ENCODE measurements at places on chromosomes 16 and 17.

DNA sequence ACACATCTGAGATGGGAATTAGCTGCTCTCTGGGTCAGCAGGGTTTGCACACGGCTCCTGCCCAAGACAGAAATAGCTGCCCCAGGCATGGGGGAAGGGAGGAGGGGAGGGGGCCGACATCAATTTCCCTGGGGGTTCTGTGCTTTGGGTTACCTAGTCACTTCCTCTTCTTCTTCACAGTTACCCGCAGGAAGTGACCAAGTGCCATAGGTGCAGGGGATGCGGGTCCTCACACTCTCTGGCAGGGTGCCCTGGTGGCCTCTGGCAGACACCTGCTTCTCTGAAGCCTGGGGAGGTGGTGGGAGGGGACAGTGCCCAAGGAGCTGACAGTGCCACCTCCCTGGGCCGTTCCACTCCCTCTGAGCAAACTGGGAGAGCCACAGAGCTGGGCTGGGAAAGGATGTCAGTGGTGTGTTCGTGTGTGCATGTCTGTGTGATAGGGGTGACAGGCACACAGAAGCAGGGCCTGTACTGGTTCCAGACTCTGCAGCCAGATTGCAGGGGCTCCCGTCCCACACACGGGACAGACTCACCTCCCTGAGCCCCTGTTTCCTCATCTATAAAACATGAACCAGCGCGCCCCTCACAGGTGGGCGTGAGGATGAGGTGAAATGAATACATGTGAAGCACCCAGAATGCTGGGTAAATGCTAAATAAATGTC, 18.2 kb downstream of the SCN4A start:
- no peak for DNase-seq

GRCh38 chr16:25013751-25014499, 1.2 kb downstream of the ARHGAP17 start:
- DNase-seq, result no peak

GRCh38 chr16:72021043-72021442, 12.5 kb downstream of the DHODH start:
- no peak for DNase-seq

DNA sequence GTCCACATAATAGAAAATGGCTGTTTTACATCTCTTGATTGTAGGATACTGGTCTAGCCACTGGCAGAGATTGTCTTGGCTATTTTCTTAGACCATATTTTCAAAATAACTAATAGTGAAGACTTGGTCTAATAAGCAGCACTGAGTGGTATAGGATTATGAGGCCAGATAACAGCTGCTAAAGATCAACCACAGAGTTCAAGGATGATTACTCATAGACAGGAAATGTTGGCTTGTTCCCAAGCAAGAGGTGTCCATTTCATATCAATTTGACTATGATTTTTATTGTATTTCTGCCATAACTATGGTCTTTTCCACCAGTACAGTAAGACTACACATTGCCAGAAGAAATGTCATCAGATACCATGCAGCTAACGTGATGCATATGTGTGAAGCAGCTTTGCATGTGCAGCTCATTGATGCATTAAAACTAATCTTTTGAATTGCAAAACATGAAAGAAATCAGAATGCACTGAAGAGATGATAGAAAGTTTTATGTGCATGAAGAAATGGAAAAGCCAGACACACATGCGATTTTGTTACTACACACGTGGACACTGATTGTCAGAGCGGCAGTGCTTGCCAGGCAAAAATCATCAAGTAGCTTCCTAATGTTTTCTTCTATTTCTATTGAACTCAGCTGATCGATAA, 693.3 kb downstream of the CDH11 start:
- DNase-seq, result peak; percentile 70

DNA sequence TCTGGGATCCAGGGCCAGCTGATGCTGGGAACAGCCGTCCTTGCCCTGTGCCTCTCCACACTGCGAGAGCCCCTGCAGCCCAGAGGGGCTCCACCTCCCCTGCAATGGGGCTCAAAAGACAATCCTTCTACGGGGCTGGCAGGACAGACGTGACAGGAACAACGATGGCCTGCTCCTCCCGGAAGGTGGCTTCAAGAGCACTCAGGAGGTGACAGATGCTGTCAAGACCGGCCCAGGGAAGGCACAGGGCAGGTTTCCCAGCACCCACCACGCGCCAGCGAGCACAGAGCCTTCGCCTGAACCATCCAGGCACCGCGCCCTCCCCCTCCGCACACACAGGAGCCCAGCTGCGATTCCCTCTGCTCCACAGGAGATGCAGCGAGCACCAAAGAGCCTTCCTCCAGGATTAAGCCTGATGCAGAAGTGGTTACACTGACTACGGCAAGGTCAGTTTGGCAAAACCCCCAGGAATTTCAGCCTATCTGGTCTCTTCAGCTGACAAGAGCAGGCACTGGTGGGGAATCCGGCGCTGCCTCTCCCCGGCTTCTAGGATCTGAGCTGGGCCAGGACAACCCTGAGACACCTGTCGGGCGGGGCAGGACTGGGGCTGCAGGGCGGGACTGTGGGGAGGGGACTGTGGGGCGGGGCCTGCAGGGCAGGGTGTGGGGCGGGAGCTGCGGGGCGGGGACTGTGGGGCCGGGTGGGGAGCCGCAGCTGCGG, 103.4 kb downstream of the ZNF778 start:
- DNase-seq, result peak; percentile 59

GRCh38 chr17:73066148-73066884, 26.2 kb downstream of the SLC39A11 start:
- DNase-seq, result no peak

- DNase-seq, result no peak
Measured at GRCh38 chr17:67171560-67171959, 73.4 kb downstream of the HELZ start.

DNA sequence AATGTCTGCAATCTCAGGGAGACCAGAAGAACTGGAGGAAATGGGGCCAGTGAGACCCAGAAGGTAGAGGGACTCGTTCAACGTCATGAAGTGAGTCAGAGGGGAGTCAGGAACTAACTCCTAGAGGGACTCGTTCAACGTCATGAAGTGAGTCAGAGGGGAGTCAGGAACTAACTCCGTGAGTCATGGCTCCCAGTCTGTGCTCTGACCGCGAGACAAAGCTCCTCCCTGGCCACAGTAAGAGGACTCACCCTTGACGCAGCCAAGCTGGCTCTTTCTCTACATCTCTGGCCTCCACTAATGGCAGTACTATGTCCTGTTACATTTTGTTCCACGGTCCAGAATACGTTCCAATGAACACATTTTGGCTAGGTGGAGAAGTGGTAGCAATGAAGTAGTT, 902.5 kb downstream of the KCNJ2 start:
- peak; percentile 99 for DNase-seq

DNA sequence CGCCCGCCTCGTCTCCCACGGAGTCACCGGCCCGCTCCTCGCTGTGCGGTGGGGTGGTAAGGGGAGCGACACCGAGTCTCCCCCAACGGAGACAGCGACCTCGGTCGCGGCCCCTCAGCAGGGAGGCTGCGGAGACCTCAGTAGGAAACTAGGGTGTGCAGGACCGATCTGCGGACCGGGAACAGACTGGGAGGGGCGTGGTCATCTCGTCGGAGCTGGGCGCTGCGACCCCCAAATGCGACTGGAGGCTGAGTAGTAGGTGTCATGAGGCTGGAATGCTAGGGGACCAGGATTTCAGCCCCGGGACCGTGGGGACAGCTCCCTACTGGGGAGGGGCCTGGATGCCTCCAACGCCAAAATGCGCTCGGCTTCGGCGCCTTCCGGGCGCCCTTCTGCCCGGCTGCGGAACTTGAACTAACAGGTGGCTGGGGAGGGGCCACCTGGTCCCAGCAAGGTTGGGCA, 1.3 kb downstream of the CACNG4 start:
- DNase-seq, result no peak

- no peak for DNase-seq
Measured at GRCh38 chr17:81727324-81728031, 15.4 kb downstream of the SLC25A10 start.

DNA sequence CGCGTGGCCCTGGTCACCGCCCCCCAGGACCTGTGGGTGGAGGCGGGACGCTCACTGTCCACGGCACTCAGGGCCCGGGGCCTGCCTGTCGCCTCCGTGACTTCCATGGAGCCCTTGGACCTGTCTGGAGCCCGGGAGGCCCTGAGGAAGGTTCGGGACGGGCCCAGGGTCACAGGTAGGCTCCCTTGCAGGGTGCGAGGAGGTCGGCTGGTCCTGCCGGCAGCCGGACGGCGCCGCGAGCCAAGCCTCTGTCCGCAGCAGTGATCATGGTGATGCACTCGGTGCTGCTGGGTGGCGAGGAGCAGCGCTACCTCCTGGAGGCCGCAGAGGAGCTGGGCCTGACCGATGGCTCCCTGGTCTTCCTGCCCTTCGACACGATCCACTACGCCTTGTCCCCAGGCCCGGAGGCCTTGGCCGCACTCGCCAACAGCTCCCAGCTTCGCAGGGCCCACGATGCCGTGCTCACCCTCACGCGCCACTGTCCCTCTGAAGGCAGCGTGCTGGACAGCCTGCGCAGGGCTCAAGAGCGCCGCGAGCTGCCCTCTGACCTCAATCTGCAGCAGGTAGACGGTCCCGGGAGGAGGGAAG, 1.3 kb downstream of the GUCY2D start:
- DNase-seq, result no peak

DNA sequence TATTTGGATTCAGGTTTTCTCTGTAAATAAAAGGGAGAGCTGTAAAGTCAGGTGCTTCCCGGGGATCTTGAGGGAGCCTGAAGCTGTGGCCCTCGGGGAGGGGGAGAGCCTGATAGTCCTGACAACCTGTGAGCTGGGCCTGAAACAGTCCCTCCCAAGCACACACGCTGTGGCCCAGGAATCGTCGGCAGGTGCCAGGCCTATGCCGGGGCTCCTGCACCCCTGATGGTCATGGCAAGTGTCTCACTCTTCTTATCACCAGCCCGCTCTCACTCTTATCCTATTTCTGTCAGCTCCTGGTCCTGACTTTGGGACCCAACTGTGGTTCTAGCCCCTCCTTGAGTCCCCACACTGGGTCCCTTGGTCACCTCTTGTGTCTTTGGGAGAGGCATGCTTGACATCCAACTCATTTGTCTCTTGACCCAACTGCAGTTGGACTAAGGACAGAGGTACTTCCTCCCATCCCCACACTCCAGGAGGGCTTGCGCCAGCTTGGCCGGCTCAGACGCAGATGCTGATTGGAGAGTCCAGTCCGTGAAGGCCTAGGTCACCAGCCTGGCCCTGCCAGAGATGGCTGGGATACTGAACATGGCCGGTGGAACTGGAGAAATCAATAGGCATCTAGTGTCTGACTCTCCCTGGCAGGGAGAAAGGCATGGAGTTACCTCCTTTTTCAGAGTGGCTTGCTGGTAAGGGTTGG, 170.5 kb upstream of the WSCD1 start:
- DNase-seq, result no peak

DNA sequence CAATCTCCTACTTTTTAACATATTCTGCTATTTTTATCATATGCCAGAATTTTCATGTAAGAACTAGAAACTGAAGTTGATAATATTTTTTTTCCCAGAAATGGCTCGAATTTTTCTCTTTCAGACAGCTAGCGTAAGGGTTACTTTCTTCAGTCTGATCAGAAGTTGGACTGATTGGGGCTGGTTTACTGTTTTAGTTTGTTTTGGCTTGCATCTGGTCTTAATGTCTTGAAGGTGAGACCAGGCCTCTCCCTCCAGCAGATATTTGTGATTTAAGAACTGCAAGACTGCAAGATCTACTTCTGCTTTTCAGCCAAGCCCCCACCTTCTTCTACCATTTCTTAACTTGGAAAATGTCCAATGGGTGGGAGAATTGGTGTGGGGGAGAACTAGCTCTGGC, 266.4 kb downstream of the HAPSTR1 start:
- no peak for DNase-seq

DNA sequence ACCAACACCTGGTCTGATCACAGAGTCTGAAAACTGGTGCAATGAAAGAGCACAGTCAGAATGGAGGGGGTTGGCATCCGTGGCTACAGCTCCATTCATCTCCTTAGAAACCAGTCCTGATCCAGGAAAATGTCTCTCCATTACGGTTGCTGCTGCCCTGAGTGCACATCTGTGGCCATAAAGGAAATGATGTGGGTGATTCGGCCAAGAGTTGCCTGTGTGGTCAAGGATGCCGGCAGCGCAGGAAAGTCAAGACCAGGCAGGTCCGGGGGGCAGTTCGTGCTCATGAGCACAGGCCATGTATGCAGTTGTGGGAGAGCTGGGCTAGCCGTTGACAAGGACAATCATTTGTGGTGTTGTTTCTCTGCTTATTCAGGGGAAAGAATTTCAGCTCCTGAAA, 5.9 kb downstream of the XAF1 start:
- DNase-seq, result peak; percentile 38

DNA sequence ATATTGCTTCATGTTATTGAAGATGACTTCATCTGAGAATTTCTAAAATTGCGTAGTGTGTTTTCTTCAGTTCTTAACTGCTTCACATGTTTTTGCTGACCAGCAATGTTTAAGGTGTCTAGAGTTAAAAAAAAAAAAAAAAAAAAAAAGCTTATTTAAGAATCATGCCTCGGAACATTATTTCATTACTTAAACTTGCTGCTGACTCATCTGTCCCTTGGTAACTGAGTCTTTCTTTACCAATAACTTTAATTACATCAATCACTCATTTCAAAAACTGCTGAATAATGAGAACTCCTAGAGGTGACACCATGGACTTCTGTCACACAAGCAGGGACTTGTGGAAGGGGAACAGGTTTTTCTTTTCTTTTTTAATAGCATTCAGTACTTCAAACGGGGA, 16.2 kb downstream of the IRX5 start:
- no peak for DNase-seq

DNA sequence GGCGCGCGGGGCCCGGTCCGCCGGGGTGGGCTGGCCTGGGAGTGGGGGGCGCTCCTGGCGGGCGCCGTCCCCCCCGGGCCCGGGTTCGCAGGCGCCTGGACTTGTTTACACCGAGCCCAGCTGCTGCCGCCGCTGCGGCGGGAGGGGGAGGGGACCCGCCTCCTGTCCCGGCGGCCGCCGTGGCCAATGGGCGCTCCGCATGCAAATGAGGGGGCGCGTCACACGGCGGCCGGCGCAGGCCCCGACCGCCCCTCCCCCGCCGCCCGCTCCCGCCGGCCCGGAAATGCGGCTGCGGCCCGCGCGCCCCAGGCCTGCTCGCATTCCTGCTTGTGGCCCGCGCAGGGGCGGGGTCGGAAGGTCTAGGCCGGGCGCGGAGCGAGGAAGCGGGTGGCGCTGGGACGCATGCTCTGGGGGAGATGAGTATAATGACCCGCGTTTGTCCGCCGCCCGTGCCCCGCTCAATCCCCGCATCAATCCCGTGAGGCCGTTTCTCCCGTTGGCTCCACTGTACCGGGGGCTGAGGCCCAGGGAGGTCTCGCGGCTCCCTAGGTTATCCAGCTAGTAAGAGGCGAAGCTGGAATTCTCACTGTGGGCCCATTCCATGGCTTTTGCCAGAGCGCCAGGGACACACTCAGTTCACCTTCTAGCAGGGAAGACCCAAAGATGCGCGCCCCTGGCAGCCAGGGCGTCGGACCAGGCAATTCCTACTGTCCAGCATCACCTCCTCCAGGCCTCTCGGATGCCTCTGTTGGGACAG, at the start of gene YPEL3:
Gene YPEL3, minus strand, starts transcription at position 109 of the 757 bp plus-strand sequence. CDS start 731 bp downstream, outside the sequence.
- peak; percentile 93 for DNase-seq
